ENCODE measurements at places on chromosomes 5 and 9.

DNA sequence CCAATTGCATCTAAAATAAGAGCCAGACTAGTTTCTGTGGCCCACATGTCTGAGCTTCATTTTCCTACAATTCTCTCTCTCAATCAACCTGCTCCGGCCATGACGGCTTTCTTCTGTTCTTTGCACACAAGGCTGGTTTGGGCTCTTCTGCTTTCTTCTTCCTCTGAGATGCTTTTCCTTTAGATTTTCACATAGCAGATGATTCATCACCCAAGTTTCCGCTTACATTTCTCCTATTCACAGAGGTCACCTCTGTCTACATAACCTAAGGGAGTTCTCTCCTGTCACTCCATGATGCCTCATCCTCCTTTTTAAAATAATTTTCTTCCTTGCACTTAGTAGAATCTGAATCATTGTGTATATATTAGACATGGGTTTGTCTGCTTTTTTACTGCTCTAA lies 334.6 kb upstream of the TUSC1 start:
- DNase-seq = no peak
- no peaks in the 10 kb centered on the region for H3K36me3 ChIP-seq
- H3K27ac ChIP-seq = no peak overlapping the region
- no peak overlapping the region for H3K4me3 ChIP-seq
- peaks cover 2% of the 10 kb centered on the region for H3K4me1 ChIP-seq

DNA sequence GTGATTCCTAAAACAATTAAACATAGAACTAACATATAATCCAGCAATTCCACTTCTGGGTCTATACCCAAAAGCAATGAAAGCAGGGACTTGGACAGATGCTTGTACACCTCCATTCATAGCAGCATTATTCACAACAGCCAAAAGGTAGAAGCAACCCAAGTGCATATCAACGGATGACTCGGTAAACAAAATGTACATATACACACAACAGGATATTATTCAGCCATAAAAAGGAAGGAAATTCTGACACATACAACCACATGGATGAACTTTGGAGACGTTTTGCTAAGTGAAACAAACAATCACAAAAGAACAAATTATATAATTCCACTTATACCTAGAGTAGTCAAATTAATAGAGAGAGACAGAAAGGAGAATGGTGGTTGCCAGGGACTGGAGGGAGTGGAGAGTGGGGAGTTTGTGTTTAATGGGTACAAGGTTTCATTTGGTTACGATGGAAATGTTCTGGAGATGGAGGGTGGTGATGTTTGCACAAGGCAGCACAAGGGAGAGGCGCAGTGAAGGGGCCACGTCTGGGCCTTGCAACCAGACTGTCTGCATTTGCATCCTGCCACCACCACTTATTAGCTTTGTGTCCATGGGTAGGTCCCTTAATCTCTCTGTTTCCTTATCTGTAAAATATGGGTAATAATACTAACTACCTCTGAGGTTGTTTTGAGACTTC lies 36.3 kb upstream of the RLN1 start:
- no peak overlapping the region for H3K4me3 ChIP-seq
- no peaks in the 10 kb centered on the region for H3K27me3 ChIP-seq
- no peak for DNase-seq
- no peaks in the 10 kb centered on the region for H3K36me3 ChIP-seq

DNA sequence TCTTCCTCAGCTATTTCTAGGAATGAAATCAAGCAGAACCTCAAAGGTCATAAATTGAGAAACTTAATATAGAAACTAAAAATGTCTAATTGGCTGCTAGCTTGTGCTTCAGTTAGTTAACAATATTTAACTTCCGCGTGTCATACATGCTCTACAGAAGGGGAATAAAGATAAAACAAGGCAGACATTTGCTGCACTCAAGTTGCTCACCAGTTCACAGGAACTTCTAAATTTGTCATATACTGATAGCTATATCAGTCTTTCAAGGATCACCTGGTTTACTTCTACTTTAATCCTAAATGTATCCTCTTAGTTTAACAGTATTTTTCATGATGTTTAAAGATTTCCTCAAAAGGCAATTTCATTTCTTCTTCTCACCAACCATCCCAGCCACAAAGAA lies 8.4 kb downstream of the CCNH start:
- peaks cover 18% of the 10 kb centered on the region for H3K36me3 ChIP-seq
- H3K4me3 ChIP-seq = no peak overlapping the region
- no peak overlapping the region for H3K27ac ChIP-seq
- no peaks in the 10 kb centered on the region for H3K4me1 ChIP-seq
- H3K27me3 ChIP-seq = no peaks in the 10 kb centered on the region

DNA sequence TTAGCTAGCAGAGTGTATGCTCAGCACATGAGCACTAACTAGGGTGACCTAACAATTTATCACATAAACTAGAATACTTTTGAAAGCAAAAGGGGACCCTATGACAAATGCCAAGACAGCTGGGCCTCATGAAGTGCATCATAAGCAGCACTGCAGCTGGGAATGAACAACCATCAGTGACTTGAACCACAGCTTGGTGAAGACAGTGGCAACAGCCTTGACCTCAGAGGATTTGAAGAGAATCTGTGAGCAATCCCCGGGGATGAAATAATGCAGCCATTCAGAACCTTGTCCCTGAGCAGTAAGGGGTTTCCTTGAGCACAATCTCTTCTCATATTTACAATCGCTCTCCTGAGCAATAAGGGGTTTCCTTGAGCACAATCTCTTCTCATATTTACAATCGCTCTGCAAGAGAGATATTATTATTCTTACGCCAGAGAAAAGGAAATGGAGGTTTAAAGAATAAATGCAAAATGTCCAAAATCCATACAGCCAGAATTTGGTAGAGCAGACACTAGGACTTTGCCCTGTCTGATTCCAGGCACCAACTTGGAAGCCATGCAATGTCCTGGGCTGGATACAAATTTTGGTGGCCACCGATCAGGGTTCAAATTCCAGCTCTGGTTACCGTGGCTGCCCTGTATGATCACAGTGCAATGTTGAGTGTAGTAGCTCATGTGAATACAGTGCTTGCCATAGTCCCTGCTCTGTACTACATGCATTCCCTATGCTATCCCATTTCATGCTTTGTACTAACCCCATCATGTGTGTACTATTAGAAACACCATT lies 846 bp upstream of the NSG2 start:
- no peak overlapping the region for H3K4me3 ChIP-seq
- DNase-seq = no peak
- no peaks in the 10 kb centered on the region for H3K36me3 ChIP-seq
- no peaks in the 10 kb centered on the region for H3K27me3 ChIP-seq

GRCh38 chr9:29830821-29831220 lies 2257.5 kb upstream of the C9orf72 start:
- H3K4me3 ChIP-seq = no peak overlapping the region
- no peaks in the 10 kb centered on the region for H3K27me3 ChIP-seq
- H3K36me3 ChIP-seq = no peaks in the 10 kb centered on the region

- H3K27ac ChIP-seq = no peak overlapping the region
- H3K36me3 ChIP-seq = no peaks in the 10 kb centered on the region
- no peak for DNase-seq
- H3K27me3 ChIP-seq = no peaks in the 10 kb centered on the region
These were observed 12.8 kb upstream of the JADE2 start for GRCh38 chr5:134512661-134512999.

GRCh38 chr5:57902095-57902494 lies 419.5 kb upstream of the ACTBL2 start:
- no peaks in the 10 kb centered on the region for H3K4me1 ChIP-seq

DNA sequence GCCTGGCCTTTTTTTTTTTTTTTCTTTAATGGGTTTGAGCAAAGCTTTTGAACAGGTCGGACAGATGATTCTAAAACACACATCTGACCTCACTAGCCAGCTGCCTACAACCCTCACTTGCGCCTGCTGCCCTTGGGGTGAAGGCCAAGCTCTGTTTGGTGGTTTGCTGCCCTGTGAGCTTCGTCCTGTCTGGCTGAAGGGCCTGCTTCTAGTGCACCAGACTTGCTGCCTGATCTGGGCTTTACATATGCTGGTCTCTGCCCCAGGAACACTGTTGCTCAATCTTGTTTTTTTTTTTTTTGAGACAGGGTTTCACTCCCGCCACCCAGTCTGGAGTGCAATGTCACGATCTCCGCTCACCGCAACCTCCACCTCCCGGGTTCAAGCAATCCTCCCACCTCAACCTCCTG lies 16.4 kb upstream of the DOLPP1 start:
- H3K4me3 ChIP-seq = no peak overlapping the region
- H3K4me1 ChIP-seq = no peaks in the 10 kb centered on the region
- no peaks in the 10 kb centered on the region for H3K27me3 ChIP-seq
- DNase-seq = no peak
- H3K27ac ChIP-seq = no peak overlapping the region

DNA sequence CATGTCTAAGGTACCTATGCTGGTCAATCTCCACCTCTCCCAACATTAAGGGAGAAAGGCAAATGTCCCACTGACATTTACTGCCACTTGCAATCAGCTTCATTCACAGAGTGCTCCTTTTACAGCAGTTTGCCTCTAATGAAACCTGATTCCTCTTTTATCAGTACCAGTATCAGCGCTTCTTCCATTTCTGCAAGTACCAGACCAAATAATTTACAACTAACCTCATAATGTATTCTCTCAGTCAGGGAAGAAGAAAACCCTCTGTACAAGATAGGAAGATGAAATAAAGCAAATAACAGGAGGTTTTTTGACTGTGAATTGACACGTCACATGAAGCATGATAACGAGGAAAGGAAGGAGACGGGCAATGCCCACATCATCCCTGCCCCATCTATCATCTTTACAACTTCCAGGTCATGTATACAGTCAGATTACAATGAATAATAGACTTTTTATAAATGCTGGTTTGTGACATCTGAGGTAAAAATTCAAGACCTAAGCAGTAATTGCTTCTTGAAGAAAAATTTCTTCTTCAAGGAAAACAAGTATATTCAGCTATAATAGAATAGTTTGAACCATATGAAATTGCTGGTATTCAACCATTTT lies 21.9 kb downstream of the ABITRAM start:
- no peak overlapping the region for H3K4me3 ChIP-seq
- no peaks in the 10 kb centered on the region for H3K4me1 ChIP-seq
- H3K27ac ChIP-seq = no peak overlapping the region
- H3K27me3 ChIP-seq = no peaks in the 10 kb centered on the region
- peaks cover 41% of the 10 kb centered on the region for H3K36me3 ChIP-seq
- DNase-seq = no peak

DNA sequence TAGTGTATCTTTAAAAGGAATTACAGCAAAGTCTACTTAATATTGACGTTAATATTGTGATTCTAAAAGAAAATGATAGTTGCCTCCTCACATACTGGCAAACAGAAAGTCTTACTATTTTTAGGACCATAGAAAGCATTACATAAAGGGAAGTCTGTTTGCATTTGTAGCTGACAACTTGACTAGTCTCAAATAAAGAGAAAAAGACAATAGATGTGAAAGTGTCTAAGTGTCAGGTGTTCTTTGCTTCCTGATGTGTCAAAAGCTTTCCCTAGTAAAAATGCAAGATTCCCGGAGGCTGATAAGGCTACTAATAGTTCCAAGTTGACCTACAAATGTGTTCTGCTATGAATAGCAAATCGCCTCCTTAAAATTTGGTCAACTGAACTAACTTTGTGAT lies 259.7 kb downstream of the CDH10 start:
- no peak overlapping the region for H3K27ac ChIP-seq
- H3K27me3 ChIP-seq = no peaks in the 10 kb centered on the region
- no peaks in the 10 kb centered on the region for H3K4me1 ChIP-seq
- H3K36me3 ChIP-seq = no peaks in the 10 kb centered on the region
- DNase-seq = no peak
